T-helper 1 cell (primary cell): ENCODE measurements at places on chromosomes 3 and 15.

GRCh38 chr3:134918441-134918840 lies 123.4 kb downstream of the EPHB1 start:
- no peak for DNase-seq

DNA sequence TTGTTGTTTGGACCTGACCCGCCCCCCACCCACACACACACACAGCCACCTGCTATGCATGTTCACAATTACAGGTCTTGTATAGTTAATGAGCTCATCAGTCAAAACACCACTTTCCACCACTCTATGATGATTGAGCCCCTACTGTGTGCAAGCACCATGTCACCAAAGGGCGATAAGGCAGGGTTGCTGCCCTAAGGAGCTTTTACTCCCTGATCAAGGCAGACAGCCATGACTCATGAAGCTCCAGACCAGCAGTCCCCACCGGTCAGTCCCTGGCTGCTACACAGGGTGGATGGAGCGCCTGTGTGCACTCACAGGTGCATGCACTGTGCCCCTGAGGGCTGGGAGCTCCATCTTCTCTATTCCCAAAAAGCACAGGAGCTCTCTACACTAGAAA lies 270.6 kb downstream of the CLSTN2 start:
- no peak for DNase-seq

GRCh38 chr3:146350852-146351251 lies 99.9 kb upstream of the PLSCR4 start:
- no peak for DNase-seq

GRCh38 chr3:42101048-42101447 lies 9.9 kb downstream of the TRAK1 start:
- DNase-seq: no peak

GRCh38 chr3:128497305-128498126 lies 4.5 kb upstream of the GATA2 start:
- DNase-seq: peak; percentile 55
